ENCODE measurements at places on chromosomes 12 and 14.

DNA sequence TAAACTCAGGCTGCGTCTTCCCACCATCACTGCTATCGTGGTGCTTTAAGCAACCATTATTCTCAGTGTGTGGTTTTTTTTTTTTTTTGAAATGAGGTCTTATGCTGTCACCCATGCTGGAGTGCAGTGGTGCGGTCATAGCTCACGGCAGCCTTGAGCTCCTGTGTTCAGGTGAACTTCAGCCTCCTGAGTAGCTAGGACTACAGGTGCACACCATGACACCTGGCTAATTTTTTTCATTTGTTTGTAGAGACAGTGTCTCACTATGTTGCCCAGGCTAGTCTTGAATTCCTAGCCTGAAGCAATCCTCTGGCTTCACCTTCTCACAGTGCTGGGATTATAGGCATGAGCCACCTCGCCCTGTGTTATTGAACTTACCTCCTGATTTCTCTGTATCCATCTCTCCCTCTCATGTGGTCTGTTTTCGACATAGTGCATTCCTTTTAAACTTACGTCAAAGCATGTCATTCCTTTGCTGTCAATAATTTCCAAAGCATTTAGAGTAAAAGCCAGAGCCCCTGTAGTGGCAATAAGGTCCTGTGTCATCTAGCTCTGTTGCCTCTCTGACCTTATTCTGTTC is 255.5 kb downstream of the SNAPC1 start:
- no peak for DNase-seq

DNA sequence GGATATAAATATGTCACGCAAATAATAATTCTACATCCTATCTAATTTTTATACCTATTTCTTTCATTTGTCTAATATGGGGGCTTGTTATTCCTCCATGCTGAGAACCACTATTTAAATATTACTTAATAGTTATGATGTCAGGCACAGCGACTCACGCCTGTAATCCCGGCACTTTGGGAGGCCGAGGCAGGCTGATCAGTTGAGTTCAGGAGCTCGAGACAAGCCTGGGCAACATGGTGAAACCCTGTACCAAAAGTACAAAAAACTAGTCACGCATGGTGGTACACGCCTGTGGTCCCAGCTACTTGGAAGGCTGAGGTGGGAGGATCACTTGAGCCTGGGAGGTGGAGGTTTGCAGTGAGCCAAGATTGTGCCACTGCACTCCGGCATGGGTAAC is 45.2 kb downstream of the GXYLT1 start:
- no peak for DNase-seq

DNA sequence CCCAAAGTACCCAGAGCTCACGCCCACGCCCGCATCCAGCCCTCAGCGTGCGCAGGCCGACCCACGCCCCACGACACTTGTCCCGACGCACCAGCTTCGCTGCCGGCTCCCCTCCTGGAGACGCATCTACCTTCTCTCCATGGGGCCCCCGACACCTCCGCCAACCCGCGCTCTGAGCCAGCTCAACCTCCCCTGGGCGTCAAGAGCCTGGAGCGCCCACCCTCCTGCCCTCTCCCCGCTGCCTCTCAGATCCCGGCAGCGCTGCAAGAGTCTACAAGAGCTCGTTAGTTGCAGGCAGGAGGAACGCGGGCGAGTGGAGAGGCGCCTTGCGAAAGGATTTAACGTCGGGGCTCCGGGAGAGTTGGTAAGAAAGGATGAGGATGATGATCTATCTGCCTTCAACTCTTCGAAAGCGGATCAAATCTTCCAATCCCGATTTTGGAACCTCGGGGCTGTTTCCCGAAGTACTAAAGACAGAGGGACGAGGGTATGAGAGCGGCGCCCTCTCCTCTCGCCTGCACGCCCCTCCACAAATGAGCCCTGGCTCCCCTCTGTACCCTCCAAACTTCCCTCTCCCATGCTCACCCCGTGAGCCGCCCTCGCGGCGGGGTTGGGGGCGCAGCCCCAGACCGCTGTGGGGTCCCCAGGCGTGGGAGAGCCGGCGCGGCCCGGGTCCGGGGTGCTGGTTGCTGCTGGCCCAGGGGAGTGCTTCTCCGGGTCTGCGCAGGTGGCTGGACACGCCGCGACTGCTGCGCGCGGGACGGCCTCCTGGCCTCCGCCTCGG is 979 bp downstream of the LTBP2 start:
- no peak for DNase-seq

GRCh38 chr14:95300002-95300696 is 19.6 kb downstream of the CLMN start:
- DNase-seq = no peak

GRCh38 chr12:129339336-129339735 is 486.1 kb downstream of the GLT1D1 start:
- DNase-seq = no peak

DNA sequence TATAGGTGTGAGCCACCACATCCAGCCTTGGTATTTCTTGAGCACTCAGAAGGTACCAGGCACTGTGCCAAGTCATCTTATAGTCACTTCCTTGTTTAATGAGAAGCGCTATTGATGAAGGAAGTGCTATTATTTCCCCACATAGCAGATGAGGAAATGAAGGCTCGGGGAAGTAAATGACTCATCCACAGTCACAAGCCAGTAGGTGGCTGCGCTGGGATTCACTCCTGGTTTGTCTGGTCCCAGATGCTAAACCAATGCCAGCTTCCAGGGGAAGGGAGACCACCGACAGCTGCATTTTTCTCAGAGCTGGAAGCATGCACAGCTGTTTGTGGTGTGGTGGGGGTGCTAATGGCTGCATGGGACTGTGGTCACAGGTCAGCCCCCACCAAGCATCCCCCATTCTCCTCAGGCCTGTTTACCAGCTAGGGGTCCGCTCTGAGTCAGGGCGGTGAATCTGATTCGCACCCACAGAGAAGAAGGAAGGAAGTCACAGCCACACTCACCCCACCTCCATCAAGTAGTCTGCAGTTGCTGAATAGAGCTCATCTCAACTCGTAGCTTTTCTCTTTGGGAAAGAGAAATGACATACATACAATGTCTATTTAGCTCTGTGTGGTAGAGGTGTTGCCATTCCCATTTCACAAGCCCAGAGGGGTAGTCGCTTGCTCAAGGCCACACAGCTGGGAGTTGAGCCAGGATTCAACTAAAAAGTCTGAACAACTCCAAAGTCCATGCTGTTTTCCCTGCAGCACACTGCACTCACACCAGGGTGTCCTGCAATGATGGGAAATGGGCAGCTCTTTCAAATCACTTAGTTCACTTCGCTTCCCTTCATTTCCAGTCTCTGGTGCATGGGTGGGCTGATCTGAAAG is 6.3 kb upstream of the LTBP2 start:
- peak; percentile 59 for DNase-seq

DNA sequence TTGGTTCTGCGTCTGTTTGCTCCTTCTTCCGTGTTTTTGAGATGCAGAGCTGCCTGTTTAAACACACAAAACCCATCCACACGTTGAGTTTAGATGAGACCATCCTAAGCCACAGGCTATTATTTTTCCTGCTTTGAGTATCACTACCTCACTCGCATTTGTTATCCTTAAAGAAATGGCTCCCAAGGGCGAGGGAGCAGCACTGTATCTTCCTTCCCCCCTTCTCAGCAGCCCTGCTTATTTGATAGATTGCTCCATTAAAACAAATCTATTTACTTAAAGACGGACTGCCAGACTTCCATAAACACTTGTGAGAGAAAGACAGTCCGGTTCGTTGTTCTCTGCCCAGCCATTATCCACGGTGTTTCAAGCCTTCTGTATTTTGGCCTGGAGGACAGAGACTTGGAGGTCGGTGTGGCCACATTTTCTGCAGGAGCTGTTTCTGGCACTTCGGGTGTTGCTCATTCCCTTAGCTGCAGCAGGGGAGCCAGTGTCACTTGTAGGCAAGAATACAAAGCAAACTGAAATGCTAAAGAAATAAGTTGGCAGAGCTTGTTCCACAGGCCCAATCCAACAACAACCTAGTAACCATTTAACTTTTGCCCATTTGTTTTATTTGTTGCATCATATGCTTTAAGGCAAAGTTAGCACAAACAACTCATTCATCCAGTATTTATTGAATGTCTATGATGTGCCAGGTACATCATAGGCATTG is 275.4 kb downstream of the TTC6 start:
- DNase-seq = no peak

DNA sequence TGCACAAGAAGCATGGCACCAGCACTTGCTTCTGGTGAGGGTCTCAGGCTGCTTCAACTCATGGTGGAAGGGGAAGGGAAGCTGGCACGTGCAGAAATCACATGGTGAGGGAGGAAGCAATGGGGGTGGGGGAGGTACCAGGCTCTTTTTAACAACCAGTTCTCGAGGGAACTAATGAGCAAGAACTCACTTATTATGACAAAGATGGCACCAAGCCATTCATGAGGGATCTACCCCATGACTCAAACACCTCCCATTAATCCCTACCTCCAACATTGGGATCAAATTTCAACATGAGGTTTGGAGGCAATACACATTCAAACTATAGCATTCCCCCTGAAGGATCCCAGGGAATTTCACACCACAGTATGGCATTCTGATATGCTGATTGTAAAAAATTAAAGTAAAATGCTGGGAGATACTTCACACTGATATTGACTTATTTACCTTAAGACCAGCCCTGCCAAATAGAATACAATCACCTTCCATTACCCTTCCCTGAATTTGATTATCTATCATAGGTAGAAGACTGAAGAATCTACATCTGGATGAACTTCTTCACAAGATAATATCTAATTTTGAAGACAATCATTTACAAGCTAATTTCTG is 201.7 kb upstream of the PLXNC1 start:
- no peak for DNase-seq

DNA sequence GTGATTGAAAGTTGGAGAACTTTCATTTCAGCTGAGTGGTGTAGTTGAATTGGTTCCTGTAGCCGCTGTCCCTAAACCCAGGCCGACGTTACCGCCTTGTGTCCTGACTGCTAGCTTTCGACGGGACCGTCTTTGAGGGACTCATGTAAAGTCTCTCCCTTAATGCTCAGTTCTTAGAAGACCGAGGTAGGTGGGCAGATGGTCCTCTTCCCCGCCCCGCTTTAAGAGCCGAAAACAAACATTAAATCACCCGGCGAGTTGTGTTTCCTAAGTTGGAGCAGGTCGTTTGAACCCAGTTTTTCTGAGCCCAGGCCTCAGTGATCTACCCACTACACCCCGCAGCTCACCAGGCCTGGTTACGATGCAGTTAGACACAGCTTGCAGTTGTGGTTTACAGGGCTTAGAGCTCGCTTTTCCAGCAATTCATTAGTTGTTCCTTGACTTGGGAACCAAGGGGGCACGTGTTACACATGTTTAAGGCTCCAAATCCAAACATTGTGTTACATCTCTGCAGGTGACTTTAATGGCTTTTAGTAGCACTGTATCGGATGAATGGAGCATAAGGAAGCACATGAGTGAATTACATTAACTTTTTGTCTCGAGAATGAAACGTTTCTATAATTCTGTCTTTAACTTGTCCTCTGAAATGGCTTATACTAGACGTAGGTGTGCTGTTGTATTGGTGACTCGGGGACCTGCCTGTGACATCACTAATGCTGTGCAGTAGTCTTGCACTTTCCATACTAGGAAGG is 790 bp downstream of the NEDD1 start:
- no peak for DNase-seq

DNA sequence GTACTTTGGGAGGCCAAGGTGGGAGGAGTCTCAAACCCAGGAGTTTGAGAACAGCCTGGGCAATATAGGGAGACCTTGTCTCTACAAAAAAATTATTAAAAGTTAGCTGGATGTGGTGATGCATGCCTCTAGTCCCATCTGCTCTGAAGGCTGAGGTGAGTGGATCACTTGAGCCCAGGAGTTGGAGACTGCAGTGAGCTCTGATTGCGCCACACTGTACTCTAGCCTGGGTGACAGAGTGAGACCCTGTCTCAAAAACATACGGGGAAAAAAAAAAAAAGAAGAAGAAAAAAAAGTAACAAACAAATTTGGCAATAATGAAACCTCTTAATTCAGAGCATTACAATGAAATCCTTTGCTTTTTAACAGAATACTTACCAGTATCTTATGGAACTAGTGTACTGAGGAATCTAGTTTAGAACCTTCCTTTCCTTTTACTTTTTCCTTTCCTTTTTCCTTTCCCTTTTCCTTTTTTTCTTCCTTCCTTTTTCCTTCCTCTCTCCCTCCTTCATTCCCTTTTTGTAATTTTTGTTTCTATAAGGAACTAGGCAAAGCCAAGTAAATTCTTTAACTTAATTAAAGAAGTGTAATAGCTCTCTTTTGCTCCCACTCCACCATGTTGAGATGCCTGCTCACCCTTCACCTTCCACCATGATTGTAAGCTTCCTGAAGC is 12.2 kb upstream of the CNOT2 start:
- DNase-seq = no peak

- DNase-seq = no peak
These were observed 23.1 kb downstream of the ACVR1B start for GRCh38 chr12:51974646-51975045.

DNA sequence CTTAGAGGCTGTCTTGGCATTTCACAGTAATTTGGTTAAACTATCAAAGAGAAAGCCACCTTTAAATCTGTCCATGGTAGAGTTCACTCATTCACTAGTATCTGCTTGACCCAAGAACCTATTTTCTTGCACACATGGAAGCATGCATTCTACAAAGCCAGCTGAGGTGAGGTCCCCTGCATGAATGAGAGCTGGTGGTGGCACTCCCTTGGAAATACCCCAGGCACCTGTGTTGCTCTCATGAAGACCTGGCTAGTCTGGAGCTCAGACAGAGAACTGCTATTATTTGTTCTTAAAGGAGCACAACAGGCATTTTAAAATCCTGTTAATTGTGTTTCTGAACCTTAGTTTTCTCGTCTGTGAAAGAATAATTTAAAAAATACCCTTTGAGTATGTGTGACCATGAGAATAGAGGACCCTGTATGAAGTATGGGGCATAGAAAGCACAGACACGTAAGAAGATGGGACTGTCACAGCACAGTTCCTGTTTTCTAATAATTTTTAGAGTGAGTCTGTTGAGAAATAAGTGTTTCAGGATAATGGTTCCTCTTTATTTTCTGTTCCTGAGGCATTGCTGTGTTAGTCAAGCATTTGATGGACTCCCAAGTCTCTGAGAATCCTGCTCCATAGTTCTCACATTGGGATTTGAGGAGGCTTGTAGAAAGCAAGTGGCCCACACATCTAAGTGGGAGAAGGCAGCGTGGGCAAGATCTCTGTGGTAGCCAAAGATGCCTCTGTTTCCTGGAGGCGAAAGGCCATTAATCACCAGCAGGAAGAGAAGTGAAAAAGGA is 10.9 kb downstream of the RGS6 start:
- DNase-seq = no peak

- DNase-seq = no peak
These were observed 1372.1 kb upstream of the SEL1L start for GRCh38 chr14:82905762-82906161.

GRCh38 chr14:52447236-52447635 is 105.1 kb downstream of the TXNDC16 start:
- no peak for DNase-seq

Measured in HS-5 (cell line).